ENCODE measurements at places on chromosomes 2 and 18. TPM values are rescaled to one million over a fixed set of nuclear protein-coding genes. Genes with fewer than 3 reads are reported as not detected.

Gene PFN4
- not detected for total RNA-seq

Gene ACTG2
- total RNA-seq = 0.15 TPM

Gene C2orf68
- 18.9 TPM for total RNA-seq

Gene UGT1A7
- 2.8 TPM for total RNA-seq

Gene EEF1B2
- 545 TPM for total RNA-seq

Gene SLC9A4
- 7.6 TPM for total RNA-seq

Gene VSNL1
- 0.05 TPM for total RNA-seq

Gene WNT10A
- total RNA-seq = 13.5 TPM

Gene IL1A
- 6.3 TPM for total RNA-seq

Gene TPO
- not detected for total RNA-seq

Gene PLGLB1
- 4.5 TPM for total RNA-seq
